ENCODE measurements at places on chromosomes 2 and 18. TPM values are rescaled to one million over a fixed set of nuclear protein-coding genes. Genes with fewer than 3 reads are reported as not detected.

GRCh38 chr2:241854342-241855244 is 4.1 kb downstream of the PDCD1 start:
- peak; percentile 40 for DNase-seq

DNA sequence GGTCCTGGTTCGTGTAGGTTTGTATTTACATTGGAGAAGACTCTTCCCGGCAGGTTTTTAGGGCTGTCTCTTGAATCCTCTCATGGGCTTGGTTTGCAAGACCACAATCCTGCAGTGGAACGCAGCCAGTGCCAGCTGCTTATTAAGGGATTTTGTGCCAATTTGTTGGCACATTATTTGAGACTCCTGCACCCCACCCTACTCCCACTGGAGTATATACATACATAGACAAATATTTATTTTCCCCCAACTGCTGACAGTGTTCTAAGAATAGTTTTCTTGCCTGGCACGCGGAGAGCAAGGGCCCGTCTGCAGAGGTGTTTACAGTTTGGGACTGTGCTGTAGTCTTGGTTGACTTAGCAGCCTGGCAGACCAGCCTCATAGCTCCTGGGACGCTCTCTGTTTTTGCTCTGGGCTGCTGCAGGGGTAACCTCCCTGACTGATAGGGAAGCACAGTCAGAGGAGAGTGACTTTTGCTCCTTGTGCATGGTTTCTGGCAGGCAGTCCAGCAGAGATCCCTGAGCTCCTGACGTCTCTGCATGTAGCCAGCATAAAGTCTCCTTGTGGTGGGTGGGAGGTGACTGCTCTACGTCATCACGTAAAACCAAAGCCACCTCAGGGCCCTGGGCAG is 1.9 kb downstream of the LDLRAD4 start:
- DNase-seq, result no peak

RAB10 gene
- 45.8 TPM for polyA plus RNA-seq

DNA sequence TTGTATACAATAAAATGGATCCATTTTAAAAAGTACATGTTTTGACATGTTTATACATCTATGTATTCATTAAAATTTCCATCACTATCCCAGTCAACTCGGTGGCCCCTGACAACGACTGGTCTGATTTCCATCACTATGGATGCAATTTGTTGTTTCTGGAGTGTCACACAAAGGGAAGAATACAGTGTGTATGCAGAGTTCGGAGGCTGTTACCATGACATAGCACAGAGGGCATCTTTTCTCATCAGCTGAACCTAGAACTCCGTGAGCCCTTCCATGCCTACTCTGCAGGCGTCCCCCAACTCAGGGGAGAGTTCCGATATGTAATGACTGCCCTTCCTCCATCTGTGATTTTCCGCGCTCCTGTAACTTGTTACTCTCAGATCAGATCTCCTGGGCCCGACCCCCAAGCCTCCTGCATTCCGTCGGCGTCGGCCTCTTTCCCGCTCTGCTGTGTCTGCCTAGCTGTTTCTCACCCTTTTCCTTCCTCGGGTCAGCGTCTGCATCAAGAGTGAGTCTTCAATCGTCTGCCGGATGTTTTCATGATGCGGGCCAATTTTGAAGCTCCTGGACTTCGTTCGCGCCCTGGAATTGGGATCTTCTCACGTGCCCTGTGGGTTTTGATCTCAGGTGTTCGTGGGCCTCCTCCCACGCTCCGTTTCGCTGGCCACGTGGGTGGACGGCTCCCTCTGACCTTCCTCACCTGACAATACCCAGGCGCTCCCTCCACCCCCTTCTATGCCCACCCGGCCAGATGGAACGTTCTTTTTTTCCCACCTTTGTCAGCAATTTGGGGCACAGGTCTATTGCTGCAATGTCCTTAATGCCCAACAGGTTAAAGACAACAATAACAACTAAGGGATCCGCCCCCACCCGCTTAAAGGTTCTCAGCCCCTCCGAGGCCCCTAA is 161.0 kb downstream of the TWIST2 start:
- DNase-seq, result no peak

GRCh38 chr2:151657667-151658076 is 76.6 kb downstream of the NEB start:
- no peak for DNase-seq
